Stimulated activated CD8-positive, alpha-beta memory T cell treated with anti-CD3 and anti-CD28 coated beads, Interleukin-4, amount 100 ng/mL, for 1 hour (primary cell): ENCODE measurements at places on chromosomes 7 and 10.

GRCh38 chr7:31061185-31061584 is 9.1 kb downstream of the ADCYAP1R1 start:
- no peak for DNase-seq

DNA sequence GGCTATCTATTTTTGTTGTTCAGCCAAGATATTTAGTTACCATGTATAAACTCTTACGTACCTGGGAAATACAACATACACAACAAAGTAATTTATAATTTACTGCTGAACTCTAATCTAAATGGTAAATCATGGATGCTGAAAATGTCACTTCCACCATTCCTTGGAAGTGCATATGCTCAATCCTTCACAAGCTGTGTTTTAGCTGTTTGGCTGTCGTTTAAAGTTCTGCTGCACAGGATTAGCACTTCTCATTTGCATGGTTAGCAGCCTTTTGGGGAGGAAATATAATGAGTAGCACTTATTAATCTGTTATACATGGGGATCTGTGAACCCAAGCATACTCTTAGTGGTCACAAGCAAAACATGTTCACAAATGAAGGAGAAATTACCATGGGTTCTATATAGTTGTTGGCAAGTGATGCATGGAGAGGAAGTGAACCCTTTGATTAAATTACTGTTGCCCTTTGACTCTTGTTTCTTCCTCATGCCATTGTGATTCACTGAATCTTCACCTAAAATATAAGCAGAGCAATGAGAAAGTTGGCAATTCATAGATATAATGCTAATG is 18.5 kb downstream of the PIK3CG start:
- no peak for DNase-seq

DNA sequence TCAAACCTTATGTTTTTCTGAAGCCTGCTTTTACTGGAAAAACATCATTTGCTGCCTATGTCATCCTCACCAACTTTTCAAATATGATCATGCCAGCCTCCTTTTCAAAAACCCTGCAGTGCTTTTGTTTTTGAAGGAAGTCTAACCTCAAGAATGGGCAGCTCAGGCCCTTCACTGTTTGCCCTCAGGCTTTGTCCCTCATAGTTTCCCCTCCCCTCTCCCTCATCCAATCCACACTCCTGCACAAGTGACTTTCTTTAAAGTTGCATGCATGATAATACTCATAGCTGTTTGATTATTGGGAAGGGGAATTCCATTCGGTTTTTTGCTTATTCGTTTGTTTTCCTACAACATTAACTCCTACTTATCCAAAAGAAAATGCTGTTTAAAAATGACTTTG is 219.4 kb downstream of the SEMA3E start:
- DNase-seq = no peak

- no peak for DNase-seq
Observed at GRCh38 chr7:111010798-111011197, 80.1 kb upstream of the LRRN3 start.

GRCh38 chr10:101029520-101030295 is 1.2 kb downstream of the PDZD7 start:
- DNase-seq = no peak

DNA sequence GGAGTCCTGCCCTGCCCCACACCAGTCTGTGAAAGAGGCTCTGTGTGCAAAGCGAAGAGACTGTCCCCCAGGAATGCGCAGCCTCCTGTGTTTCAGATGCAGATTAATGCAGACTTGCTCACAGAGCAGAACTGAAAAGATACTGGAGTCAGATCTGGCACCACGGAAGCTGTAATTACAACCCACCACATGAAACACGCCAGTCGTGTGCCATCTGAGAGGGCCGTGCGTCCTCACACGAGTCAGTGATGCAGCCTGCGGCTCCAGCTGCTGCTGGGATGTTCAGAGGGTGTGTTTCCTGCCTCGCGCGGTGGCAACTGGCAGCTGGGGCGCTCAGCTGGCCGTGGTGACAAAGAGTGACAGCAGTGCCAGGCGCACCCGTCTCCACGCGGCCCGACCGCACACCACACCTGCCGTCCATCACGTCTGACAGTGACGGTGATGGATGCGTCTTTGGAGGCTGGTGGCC is 50.0 kb downstream of the NKX6-2 start:
- no peak for DNase-seq

DNA sequence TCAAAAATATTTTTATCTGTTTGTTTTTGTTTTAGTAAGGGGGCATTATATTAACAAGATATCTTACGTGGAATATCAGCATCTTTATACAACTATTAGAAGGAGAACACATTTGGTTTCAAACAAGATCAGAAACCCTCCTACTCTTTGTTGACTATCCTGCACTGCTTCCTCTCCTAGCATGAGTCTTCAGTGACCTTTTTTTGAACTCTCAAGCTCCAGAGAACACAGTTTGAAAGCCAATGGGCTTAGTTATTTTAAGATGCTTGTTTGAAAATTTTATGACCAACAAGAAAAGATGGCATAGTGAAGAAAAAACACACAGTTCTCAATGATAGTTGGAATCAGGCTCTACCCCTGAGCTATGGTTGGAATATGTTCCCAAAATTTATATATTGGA is 37.2 kb upstream of the RTKN2 start:
- DNase-seq = no peak

- DNase-seq = no peak
Observed at GRCh38 chr10:50968386-50969091, 83.1 kb upstream of the A1CF start.

DNA sequence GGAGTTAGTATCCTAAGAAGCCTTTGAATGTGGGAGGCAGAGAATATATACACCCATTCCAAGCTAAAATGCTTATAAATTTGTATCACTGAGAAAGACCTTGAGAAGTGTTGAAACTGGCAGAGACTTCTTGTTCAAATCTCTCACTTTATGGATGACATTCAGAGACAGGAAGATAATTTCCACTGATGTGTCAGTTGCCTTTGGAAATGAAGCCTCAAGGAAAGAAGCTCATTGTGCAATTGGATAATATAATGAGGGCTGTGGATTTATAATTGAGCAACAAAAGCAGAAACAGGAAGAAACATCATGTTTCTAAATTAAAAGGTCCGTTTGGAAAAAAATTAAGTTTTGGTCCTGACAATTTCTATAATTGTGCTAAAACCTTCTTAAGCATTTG is 789.9 kb upstream of the IGFBP3 start:
- no peak for DNase-seq

DNA sequence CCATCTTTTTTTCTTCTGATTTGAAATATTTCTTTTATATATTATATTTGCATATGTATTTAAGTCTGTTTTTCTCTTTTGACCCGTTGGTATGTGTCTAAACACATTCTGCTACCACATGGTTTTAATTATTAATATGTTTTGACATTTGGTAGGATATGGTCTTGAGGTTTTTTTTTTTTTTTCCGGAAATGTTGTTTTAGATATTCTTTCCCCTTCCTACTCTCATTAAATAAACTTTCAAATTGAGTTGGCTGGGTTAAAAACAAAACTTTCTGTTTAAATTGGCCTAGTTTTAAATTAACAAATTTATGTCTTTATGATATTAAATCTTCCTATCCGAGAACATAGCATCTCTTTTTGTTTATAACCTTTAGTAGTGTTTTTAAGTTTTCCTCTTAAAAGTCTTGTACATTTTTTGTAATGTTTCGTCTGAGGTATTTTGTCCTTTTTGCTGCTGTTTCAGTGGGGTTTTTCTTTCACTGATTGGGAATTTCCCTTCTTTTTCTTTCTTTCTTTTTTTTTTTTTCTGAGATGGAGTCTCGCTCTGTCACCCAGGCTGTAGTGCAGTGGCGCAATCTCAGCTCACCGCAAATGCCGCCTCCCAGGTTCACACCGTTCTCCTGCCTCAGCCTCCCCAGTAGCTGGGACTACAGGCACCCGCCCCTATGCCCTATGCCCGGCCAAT is 25.4 kb downstream of the STAM start:
- DNase-seq = no peak

DNA sequence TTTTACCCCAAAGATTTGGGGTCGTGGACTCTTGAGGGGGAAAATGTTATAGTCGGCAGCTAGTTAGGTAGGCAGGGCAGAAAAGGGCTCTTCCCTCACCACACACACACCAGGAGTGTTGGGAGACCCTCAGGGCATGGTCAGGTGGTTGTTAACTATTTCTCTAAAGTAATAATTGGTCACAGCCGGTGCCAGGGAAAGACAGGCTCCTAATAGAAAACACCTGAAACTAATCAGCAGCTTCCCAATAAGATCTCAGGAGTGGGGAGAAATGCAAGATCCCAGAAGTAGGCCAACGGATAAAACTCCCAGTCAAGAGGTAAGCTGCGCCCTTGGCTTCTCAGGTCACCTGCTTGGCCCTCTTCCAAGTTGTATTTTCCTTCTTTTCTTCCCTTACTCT is 213.1 kb downstream of the PHTF2 start:
- no peak for DNase-seq

DNA sequence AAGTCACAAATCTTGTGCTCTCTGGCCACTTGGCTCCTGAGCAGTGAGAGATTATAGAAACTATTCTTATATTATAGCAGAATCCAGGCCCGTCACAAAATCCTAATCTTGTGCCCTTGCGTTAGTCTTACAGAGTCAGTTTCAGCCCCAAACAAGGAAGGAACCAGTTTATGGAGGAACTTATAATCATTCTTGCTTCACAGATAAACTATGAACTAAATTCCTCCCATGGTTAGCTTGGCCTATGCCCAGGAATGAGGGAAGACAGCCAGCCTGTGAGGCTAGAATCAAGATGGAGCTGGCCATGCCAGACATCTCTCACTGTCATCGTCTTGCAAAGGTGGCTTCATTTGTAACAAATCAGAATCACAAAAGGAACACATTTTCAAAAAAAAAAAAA is 199.7 kb upstream of the PITRM1 start:
- DNase-seq = no peak

DNA sequence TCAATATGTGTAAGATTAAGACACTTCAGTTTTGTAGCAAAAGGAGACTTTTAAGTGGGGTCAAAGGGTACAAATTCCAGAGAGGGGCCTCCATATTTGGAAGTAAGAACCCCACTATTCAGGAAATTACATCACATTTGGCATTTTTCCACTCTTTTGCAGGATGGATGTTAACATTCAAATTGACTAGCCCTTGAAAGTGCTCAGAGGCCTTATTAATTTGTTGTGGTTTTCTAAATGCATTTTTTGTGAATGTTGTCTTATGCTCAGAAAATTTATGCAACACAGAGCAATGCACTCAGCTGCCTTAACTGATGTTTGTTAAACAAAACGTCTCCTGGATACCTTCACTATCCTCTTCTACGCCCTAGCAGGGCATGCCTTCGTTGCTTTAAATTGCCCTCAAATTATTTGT is 50.9 kb upstream of the PDLIM1 start:
- no peak for DNase-seq

DNA sequence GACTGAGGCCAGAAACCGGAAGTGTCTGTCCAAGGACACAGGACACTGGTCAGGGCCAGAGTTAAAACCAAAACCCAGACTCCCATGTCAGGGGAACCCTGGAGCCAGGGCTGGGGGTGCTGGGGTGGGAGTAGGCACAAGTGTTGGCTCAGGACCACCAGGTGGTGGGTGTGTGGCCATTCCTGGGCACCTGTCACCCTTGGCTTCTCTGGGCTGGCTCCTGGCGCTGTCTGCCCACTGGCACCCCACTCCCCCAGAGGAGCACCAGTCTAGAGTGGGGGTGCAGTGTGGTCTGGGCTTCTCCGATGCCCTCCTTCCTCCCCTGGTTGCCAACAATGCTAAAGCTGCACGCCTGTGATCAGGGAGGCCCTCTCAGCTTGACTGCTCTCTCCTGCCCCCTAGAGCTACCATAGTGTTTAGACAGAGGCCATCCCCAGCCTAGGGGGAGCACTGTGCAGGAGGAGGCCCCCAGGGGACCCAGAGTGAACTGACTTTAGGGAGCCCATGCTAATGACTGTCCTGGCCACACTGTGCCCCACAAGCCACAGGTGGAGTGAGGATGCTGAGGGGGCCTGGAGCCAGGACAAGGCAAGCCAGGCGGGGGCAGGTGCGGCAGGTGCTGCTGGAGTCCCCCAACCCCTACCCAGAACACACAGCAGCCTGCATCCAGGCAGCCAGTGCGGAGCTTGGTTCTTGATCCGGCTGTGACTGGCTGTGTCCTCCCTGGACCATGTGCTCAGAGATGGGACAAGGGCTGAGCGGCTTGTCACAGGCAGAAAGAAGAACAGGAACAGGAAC is 11.0 kb downstream of the RASGEF1A start:
- no peak for DNase-seq

GRCh38 chr7:132149436-132150304 is 426.6 kb downstream of the PLXNA4 start:
- no peak for DNase-seq

- DNase-seq = no peak
Observed at GRCh38 chr10:69230128-69230527, 10.0 kb downstream of the HKDC1 start.

DNA sequence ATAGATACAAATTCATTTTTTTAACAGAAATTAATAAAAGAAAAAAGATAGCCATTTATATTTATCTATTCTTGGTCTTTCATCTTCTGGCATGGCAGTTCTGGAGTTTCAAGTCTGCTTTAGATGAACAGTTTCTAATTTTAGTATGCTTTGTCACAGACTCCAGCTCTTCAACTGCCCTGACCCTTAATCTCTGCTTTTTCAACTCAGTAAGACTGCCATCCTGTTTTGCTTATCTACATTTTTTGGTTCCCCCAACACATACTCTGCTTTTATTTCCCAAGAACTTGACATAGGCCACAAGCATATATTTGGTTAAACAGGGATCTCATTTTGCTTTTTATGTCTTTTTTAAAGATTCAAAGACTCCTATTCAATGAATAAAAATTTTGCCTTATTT is 309.3 kb upstream of the KCND2 start:
- no peak for DNase-seq

- no peak for DNase-seq
Observed at GRCh38 chr7:55431898-55432297, 66.8 kb downstream of the LANCL2 start.

GRCh38 chr7:111535142-111535870 is 27.0 kb downstream of the IMMP2L start:
- no peak for DNase-seq

DNA sequence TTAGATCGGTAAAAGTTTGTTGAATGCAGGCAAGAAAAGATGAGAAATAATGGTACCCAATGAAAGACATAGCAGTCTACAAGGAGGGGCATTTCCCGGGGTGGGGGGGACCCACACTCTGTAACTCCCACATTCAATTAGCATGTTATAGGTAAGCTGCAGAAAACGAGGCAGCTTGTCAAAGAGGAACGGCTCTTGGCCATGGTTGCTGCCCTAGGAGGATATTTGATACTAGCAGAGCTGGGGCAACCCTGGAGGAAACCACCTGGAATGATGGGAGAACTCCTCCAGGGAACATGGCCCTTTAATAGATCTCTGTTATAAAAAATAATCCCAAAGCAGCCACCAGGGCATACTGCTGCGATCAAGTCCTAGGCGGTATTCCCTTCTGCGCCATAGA is 98.5 kb downstream of the EGFR start:
- DNase-seq = no peak

GRCh38 chr10:69359594-69359993 is 57.1 kb downstream of the TACR2 start:
- DNase-seq = no peak

DNA sequence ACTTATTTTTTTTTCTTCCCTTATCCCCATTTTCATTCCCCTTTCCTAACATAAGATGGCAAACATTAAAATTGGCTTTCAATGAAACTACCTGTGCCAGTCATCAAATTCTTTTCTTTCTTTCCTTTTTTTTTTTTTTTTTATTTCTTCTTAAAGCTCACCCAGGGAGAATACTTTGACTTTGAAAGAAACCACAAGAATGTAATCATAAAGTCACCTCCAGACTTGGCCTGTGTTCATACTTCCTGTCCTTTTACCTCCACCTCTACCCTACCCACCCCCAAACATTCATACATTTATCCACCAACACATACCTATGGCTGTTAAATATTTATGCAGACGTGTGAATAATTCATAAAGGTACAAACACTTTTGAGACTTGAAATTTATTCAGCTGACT is 254.6 kb downstream of the SLC25A13 start:
- DNase-seq = no peak

- DNase-seq = no peak
Observed at GRCh38 chr10:124743191-124744101, 732 bp downstream of the FAM53B start.
